ENCODE measurements at places on chromosomes 16 and 17. TPM values are rescaled to one million over a fixed set of nuclear protein-coding genes. Genes with fewer than 3 reads are reported as not detected.

CACNG4 gene
- total RNA-seq: not detected

CCL14 gene
- total RNA-seq: 12.7 TPM

ADAMTS18 gene
- 0.28 TPM for total RNA-seq

CCL1 gene
- not detected for total RNA-seq

CCL4 gene
- total RNA-seq: 0.41 TPM

CSF3 gene
- total RNA-seq: 0.30 TPM

KRT28 gene
- not detected for total RNA-seq

PRAC1 gene
- not detected for total RNA-seq

VWA3A gene
- total RNA-seq: 0.15 TPM

SLC2A4 gene
- 127 TPM for total RNA-seq

HID1 gene
- total RNA-seq: 1.7 TPM

ADGRG3 gene
- 0.57 TPM for total RNA-seq

ZNF689 gene
- 3.4 TPM for total RNA-seq

RUNDC1 gene
- total RNA-seq: 16.6 TPM

MYH1 gene
- total RNA-seq: 3,329 TPM

NAA38 gene
- 60.8 TPM for total RNA-seq

KRT38 gene
- total RNA-seq: not detected

SMPD3 gene
- 0.17 TPM for total RNA-seq

APOH gene
- not detected for total RNA-seq

SLX1B gene
- 13.4 TPM for total RNA-seq

CDK5R1 gene
- total RNA-seq: 5.2 TPM

RAP1GAP2 gene
- total RNA-seq: 0.42 TPM

CRYBA1 gene
- not detected for total RNA-seq

KRTAP1-1 gene
- total RNA-seq: not detected

CORO6 gene
- total RNA-seq: 620 TPM

C16orf95 gene
- total RNA-seq: 6.6 TPM

CWC25 gene
- 9.7 TPM for total RNA-seq

C16orf86 gene
- 5.6 TPM for total RNA-seq
